ENCODE measurements at places on chromosomes 4 and X. TPM values are rescaled to one million over a fixed set of nuclear protein-coding genes. Genes with fewer than 3 reads are reported as not detected.

The RTL5 gene
- total RNA-seq: 0.14 TPM

DNA sequence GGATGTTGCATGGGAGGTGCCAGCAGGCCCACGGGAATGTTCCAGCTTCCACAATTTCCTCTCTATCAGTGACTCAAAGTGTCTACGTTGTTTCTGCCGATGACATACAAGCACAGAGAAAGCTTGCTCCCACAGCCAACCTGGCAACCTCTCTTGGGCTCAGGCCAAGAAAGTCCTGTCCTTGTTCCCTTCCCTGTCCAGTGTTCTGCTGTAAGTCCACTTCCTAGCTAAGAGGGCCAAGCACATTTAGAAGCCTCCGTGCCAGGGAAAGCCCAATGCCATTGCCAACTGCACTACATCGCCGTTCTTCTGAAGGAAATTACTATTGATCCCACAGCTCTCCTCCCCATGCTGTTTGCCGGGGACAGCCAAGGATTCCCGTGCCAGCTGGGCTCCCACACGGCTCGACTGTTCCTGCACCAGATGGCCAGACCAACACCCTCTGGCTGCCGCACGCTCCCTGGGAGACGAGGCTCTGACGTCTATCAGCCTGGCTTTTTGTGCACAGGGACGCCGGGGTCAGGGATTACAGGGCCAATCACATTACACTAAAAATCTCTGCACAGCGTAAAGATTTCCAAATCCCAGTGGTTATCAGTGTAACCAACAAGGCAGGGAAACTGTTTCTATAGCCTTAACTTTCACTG, 284.0 kb downstream of the BCOR start:
- DNase-seq: no peak

DNA sequence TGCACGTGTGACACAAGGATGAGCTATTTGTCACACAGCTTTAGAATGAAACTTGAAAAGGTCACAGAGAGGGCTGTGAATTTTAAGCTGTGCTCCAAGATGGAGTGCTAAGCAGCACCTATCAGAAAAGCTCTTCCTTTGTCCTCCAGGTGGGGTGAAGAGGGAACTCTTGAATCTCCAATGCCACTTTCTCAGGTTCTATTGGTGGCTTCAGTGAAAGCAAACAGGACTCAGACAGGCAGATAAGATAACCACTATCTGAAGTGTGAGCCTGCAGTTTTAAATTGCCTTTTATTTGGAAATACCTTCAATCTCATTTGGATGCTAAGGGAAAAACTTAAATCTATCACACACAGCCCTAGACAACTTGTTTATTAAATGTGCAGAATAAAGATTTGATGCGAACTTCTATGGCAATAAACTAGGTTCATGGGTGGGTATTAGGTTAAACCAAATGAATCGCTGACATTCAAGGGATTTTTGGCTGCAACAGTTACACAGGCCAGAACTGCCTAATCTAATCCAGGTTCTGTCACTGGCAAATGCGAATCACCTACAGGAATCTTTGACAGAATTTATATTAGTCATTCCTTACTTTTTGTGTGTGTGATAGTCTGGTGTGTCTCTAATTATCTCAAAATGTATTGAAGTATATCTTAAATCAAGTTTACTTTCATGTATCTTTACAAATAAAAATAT, 13.6 kb upstream of the PDGFRA start:
- no peak for DNase-seq

DNA sequence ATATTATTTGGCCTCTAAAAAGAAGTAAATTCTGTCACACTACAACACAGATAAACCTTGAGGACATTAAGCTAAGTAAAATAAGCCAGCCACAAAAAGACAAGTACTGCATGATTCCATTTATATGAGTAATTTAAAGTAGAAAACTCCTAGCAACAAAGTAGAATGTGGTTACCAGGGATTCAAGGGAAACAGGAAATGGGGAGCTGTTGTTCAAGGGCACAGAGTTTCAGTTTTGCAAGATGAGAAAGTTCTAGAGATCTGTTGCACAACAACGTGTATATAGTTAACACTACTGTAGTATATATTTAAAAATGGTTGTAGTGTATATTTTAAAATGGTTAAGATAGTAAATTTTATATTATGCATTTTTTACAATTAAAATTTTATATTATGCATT, 25.4 kb downstream of the SEC31A start:
- peak; percentile 90 for DNase-seq

The DRD5 gene
- total RNA-seq: not detected

The UGT2B10 gene
- not detected for total RNA-seq

The RTL3 gene
- not detected for total RNA-seq

The TIMP1 gene
- 158 TPM for total RNA-seq

DNA sequence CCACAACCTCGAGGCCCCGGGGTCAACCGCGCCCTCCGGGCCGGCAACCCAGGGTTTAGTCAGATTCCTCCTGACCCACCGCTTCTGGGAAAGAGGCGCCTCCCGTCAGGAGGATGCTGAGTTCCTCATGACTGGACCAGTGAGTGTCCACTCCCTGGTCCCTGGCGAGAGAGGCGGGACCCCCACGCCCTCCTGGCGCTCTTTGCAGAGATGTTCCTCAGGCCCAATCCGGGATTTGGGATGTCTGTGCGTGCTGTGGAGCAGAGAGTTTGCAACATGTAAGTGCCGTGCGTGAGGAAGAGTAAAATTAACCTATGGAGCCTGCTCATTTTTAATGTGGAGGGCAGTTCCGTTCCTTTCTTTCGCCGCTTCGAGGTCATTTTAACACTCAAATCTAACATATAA, 824 bp upstream of the UGDH start:
- DNase-seq: no peak

The GPC4 gene
- 2.1 TPM for total RNA-seq

GRCh38 chr4:153593161-153593560, 90.9 kb upstream of the TLR2 start:
- no peak for DNase-seq

The ARHGEF6 gene
- 0.07 TPM for total RNA-seq

DNA sequence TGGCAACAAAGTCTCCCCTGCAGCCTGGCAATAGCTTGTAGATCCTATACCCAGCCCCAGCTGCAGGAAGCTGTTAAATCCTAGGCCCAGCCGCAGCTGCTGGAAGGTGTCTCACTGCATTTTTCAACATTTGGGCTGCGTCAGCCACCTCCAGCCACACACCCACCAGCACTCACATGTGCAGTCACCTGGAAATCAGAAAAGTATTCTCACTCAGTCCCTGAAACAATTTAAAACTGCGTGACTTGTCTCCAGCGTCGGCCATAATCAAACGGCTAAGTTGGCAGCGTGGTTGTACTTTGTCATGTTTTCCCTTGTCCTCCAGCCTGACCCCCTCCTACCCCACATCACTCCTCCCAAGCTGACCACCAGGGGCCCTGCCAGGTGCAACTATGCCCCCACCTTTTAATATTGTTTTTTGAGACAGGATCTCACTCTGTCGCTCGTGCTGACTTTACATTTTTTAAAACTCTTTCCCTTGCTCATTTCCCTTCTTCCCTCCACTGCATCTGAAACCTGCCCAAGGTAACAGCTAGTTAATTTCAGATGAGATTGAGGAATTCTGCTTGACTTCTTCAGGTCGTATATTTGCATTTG, 97.2 kb upstream of the FRG1 start:
- DNase-seq: no peak

DNA sequence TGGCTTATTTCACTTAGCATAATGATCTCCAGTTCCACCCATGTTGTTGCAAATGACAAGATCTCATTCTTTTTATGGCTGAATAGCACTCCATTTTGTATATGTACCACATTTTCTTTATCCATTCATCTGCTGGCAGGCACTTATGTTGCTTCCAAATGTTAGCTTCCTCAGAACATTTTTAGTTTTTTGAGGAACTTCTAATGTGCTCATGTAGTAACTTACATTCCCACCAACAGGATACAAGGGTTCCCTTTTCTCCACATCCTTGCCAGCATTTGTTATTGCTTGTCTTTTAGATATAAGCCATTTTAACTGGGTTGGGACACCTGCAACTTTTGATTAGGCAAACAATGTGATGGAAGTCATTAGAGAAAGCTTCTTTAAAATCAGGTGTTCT, 454.2 kb downstream of the NLGN4X start:
- no peak for DNase-seq

- no peak for DNase-seq
These were observed 42.1 kb downstream of the RBPJ start for GRCh38 chr4:26362745-26363439.

DNA sequence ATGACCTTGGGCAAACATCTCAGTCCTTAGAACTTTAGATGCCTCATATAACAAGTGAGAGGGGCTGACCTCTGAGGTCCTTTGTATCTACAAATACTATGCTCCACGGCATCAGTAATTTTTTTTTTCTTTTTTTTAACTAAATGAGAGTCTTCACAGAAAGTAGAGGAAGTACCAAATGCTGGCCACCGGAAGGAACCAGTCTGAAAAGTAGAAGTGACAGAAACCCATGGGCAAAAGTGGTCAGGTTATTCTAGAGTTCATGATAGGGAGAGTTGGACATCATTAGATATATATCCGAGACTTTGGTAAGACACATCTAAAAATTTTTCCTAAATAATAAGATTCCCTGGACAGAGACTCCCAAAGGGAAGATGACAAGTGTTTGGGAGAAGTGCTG, 53.7 kb downstream of the COQ2 start:
- no peak for DNase-seq

DNA sequence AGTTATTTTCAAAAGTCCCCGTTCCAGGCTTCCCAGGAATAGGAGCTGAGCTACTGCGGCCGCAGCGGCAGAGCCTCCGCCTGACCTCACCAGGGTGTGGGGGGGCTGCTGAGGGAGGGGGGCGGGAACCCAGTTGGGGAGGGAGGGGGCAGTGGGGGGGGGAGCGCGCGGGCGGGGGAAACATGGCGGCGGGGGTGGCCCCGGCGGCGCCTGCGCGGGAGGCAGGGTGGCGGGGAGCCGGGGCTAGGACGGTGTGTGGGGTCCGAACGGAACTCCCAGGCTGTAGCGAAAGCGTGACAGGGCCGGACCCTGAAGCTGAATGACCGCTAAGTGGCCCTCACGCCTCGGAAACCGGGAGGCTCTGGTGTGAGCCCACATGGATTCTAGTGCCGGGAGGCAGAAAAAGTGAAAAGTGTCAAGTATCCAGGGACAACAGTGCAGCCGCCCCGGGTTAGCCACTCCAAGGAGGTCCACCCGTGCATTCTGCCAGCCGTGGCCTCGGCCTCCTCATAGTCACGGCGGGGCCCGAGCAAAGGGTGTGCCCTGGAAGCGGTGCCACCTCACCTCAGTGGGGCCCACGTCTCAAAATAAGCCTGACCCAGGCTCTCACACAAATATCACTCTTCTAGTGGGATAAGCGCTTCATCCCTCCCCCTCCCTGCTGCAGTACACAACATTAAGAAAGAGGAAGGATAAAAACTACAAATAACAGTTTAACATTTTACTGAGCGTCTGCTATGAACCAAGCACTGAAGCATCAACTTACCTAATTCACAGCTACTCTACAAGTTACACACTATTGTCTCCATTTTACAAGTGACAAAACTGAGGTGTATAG, at the start of gene KLHL13:
Gene KLHL13, minus strand, starts transcription at position 98 of the 838 bp plus-strand sequence. CDS start 88,337 bp downstream, outside the sequence.
- DNase-seq: no peak

The GPRASP2 gene
- total RNA-seq: 9.1 TPM

- no peak for DNase-seq
These were observed 622.7 kb downstream of the RAPGEF2 start for GRCh38 chr4:159725571-159725970.

- peak; percentile 87 for DNase-seq
These were observed 2.3 kb upstream of the C1QTNF7 start for GRCh38 chr4:15425520-15425919.

DNA sequence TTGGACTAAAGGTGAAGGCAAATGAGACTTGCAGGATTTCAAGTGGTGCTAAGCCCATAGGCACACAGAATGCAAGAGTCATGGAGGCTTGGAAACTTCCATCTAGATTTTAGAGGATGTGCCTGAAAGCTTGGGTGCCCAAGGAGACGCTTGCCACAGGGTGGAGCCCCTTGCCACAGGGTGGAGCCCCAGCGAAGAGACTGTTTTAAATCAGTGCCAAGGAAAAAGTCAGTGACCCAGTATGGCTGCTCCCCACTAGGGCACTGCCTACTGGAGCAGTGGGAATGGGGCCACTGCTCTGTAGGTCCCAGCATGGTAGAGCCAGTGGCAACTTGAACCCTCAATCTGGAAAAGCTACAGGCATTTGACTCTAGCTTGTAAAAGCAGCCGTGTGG, 794.2 kb upstream of the LCORL start:
- no peak for DNase-seq

DNA sequence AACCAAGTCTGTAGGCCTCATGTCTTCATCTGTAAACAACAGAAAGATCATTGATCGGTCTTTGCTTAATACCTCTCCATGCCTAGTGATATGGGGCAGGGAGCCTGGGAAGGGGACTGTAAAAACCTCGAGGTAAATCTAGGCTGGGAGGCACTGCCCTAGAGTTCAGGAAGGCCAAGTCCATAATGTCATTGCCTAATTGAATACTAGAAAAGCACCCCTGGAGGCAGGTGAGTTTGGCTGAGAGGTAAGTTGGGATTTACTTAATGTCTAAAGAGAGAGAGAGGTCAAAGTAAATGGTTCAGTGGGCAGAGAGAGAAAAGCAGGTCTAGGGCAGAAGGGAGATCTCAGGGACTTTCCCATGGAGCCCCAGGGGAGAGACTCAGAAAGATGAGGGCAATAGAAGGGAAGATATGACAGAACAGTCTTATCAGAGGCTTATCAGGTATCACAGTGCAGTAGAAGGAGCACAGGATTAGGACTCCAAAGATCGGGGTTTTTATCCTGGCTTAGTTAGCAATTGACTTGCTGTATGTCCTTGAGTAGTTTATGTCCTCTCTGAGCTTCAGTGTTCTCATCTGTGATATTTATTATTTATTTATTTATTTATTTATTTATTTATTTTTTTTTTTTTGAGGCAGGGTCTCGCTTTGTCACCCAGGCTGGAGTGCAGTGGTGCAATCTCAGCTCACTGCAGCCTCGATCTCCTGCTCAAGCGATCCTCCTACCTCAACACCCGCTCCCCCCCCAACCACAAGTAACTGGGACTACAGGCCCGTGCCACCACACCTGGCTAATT, 85.2 kb downstream of the SLC16A2 start:
- no peak for DNase-seq

The MGAT4D gene
- not detected for total RNA-seq

GRCh38 chr4:170009291-170009690, 16.9 kb downstream of the MFAP3L start:
- no peak for DNase-seq

DNA sequence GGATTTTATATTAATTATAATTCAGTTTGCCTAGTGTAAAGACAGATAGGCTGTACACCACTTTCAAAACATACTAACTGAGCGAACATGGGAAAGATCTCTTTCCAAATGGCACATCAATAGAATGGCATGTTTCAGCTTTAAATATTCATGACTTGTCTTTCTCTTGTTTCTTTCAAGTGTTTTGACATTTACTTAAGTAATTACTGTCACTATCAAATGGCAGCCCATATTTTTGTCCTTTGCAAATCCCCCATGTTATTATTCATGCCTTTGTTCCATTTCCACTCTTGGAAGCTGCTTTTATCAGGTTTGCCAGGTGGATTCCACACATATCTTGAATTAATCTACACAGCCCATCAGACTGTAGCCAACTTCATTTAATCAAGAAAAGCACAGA, 89.2 kb upstream of the GLRA2 start:
- no peak for DNase-seq

DNA sequence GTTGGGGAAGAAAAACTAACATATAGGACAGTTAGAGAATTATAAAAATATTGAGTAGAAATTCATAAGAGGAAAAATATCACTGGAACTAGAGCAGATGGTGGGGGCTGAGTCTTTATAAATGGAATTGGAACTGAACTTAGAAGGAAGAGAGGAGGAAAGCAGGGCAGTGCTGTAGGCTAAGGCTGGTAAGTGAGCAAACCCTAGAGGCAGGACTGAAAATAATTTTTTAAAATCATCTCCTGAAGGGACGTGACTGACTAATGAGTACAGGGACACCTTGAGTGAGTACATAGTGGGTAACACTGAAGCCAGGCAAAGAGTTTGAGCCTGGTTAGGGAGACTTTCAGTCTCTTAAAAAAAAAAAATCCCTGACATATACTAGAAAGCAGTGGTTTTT, 63.3 kb downstream of the GALNT7 start:
- DNase-seq: no peak
